ENCODE measurements at places on chromosomes 12 and 14.

DNA sequence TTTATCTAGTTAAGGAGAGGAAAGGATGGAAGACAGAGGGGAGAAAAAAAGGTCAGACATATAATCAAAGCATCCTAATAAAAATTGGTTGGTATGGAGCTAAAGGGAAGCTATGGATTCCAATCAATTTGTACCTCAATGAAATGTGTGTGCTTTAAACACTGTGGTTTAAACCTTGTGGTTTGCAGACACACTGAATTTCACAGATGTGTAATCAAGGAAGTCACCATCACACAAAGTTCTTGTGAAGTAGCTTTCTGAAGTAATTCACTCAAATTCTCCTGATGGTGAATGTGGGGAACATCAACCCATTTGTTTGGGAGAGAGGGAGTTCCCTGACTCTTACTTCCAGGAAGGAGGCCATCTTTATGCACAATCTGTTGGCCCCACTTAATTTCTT is 243.3 kb upstream of the KRR1 start:
- DNase-seq, result peak; percentile 57

DNA sequence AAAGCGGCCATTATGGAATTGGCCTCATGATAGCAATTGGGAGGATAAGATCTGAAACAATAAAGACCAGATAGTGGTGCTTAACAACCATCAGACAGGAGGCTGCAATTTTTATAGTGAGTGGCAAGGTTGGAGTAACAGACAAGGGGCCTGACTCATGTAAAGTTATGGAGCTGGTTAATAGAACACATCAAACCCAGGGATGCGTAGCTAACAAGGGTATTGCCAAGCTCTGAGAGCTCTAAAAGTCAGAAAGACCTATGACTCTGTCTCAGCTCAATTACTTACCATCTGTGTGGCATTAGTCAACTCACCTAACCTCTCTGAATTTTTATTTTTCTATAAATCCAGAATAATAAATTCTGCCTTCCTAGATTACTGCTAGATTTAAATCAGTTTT is 1731.5 kb upstream of the FLRT2 start:
- no peak for DNase-seq

DNA sequence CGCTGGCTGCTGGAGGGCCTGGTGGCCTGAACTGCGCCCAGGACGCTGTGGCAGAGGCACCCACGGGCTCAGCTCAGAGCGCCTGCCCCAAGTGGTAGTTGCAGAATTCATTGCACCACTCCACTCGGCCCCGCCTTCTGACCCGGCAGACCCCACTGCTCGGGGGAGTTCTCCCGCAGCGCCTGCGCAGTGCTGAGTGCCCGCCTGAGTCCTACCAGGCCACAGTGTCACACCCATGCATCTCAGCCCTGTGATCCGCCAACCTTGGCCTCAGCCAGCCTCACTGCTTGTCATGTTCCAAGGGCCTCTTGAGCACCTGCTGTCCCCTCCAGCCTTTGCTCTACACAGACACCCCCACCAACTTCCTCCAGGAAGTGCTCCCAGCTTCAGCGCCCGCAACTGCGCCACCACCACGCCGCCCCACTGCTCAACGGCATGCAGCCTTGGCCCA is 12.2 kb downstream of the DEGS2 start:
- DNase-seq, result peak; percentile 53

GRCh38 chr12:101172316-101172715 is 37.7 kb downstream of the SLC5A8 start:
- DNase-seq, result no peak

DNA sequence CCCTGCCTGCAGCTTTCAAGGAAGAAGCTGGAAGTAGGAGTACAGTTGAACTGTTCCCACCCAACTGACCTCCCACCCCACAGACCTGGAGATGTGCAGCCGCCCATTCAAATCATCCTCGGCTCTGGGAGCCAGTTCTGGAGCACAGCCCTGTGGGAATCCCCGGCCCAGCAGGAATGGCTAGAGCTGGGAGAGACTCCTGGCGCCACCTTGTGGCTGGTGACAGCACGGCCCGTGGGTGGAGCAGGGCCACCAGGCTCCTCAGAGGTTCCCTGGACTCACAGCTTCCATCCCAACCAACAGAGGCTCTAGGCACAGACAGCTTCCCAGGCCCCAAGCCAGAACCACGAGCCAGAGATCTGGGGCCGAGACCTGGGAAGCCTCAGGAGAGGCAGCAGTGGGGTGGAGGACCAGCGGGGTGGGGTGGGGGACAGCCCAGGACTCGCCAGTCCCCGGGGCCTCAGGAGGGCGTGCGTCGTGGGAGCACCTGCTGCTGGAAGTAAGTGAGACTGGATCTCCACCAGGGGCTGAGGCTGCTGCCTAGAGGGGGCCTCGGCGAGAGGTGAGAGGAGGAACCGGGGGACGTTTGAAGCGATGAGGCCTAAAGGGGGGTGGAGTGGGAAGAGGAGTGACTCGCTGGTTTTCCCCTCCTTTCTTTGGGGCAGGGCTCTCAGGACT is 43.4 kb downstream of the RNF34 start:
- peak; percentile 68 for DNase-seq

GRCh38 chr12:101414533-101415119 is 7.1 kb upstream of the ARL1 start:
- peak; percentile 53 for DNase-seq

DNA sequence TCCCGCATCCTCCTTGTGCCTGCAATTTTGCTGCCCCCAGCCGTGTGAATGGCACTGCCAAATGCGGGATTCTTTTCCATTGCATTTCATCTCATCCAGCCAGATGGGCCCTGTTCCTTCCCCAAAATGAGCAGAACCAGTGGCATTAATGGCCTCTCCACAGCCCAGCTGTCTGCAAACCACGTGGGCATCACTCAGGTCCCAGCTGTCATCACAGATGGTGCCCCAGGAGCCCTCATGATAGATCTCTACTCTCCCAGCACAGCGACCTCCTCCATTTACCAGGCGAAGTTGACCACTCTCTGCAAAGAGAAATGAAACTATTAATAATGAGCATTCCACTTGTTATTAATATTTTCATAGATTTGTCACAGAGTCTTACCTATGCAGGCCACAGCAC is 17.1 kb downstream of the CD163 start:
- no peak for DNase-seq

DNA sequence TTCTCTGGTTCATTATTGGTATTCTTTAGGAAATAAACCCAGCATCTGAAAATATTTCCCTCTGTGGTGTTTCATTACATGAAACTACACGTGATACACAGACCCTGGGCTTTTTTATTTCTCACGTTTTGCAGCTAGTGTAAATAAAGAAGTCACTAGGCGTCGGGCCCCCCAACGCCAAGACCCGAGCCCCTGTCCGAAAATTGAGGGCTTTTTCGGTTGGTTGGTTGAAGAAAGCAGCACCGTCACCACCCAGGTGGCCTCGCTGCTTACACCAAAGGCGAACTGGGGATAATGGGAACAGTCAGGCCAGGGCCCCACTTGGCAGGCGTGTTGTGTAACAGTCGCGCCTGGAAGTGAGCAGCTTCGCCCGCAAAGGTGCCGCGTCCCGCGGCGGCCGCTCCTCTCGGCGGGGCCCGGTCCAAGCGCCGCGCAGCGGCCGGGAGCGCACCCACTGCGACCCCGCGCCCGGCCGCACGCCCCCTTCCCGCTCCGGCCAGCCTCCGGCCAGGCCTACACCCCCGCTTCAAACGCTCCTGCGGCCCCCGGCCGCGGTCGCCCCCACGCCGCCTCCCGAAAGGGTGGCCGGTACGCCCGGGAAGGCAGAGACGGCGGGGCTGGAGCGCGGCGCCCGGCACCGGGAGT is 1.2 kb downstream of the DUSP16 start:
- DNase-seq, result peak; percentile 56

DNA sequence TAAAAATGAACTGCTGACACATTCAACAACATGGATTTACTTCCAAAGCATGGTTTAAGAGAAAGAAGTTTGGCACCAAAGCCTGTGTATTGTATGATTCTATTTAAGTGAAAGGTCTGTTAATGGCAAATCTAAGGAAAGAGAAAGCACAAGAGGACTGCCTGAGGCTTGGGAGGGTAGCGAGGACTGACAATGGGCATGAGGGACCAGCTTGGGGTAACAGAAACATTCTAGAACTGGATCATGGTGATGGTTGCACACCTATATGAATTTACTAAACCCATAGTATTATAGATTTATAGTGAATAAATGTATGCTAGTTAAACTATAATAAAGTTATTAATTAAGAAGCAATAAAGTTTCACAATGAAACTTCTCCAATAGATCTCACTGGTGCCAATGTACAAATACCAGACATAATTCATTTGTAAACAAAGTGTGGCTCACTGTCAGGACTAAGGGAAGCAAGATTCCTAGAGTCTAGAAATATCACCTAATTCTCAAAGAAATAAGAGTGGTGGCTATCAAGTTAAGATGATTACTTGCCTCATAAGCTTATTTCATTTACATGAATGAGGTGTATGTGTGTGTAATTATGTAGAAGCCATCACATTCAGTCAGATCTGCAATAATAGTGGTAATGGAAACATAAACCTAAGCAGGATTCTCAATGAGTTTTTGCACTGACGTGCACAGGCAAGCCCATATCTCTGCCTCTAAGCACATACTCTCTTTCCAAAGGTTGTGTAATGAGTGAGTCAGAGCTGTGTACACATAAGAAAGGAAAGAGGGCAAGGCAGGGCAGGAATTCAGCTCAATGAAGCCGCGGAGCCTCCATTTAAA is 353.4 kb downstream of the KCNH5 start:
- no peak for DNase-seq

GRCh38 chr12:73529231-73529630 is 1008.4 kb upstream of the ATXN7L3B start:
- no peak for DNase-seq

DNA sequence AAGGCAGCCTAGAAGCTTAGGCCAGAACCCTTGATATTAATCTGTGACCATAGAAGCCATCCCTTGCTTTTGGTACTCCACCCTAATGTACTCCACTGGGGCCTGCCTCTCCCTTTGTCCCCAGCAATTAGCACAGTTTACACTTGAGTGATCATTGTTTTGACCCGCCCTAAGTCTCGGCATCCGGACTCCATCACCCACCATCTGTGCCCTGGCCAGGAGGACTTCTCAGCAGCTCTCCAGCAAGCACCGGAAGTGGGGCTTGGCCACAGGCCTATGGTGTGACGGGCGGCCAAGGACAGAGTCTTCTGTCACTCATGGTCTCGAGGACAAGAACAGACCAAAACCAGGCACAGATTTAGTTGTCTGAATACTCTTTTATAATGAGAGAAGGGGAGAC is 126.5 kb upstream of the NTF3 start:
- no peak for DNase-seq

DNA sequence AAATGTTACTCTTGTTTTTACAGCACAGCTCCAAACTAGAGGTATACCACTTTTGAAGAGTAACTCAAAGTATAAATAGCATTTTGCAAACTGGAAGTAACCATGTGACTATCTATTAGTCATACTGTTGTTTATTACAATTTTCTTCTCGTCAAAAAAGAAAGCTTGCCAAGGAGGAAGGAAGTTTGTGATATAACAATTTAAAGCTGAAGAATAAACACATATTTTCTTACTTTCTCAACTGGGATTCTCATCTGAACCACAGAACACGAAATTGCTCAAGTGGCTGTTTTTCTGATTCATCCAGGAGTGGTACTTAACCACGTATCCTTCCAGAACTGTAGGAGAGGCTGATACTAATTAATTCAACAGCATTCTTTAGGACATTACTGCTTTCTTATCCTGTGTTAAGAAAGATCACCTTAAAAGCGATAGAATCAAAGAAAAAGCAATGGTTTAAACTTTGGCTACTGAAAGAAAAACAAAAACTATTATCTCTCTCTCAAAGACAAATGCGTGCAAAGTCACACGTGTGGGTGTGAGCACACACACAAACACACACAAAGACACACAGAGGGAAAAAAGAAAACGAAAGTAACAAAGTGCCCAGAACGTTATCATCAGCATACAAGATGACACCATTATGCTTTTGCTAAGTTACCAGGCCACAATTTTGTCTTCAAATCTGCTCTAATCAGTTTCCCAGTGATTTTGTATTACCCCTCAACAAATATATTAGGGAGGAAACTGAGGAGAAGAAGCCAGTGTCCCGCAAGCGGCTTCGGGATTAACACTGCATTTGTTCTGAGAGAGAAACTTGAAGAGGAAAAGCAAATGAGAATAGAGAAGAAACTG is at the start of gene CLEC2B:
TSS of gene CLEC2B (minus strand) at position 48 of the 855 bp plus-strand sequence.
- peak; percentile 74 for DNase-seq

GRCh38 chr14:73746520-73747378 is 32.6 kb upstream of the PNMA1 start:
- DNase-seq, result no peak

- no peak for DNase-seq
Observed at GRCh38 chr14:85508863-85509262, 21.1 kb upstream of the FLRT2 start.

- DNase-seq, result peak; percentile 22
Observed at GRCh38 chr14:75399843-75400775, 27.7 kb upstream of the JDP2 start.

GRCh38 chr12:43896496-43896895 is 60.6 kb downstream of the TMEM117 start:
- DNase-seq, result no peak

DNA sequence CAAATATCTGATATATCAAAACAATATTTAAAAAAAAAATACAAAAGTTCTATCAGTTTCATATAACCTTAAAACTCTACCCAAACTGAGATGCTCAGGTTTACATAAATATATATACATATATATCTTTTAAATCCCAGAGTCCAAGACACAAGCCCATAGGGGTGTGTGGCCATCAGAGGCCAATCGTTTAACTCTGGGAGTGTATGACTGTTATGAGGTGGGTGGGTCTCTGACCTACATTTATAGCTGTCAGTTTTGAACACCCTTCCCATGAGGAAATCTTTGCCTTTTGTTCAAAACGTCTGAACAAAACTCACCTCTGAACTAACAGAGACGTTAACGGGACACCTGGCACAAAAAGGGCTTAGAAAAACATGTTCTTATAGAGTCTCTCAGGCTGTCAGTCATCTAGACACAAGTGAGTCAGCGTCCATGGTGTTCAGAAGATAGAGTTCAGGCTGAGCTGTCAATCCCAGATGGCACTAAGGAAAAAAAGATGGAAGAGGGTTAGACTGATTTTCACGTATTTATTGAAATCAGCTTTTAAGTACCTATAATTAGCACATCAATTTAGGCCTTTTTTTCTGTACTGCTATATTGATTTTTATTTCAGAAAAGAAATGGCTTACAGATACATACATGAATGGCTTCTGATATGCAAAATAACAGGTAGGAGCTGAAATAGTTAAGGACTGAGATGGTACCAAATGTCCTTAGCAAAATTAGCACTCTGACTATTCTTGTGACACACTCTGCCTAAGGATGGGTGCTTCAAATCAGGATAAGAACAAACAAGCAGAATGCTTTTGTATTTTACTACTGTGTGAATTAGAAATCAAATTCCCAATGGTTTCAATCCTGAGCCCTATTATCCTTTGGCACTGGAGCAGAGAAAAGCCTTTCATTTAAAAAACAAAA is 29.2 kb downstream of the HIGD1C start:
- no peak for DNase-seq

- no peak for DNase-seq
Observed at GRCh38 chr12:24075650-24076049, 126.2 kb upstream of the SOX5 start.

GRCh38 chr12:53208877-53209463 is 1.9 kb upstream of the ITGB7 start:
- peak; percentile 74 for DNase-seq
